ENCODE measurements at places on chromosomes 1 and 21.

- no peak for DNase-seq
These were observed 244.4 kb downstream of the AKT3 start for GRCh38 chr1:243605604-243606003.

- no peak for DNase-seq
These were observed 18.8 kb upstream of the ZNF281 start for GRCh38 chr1:200428482-200429205.

- DNase-seq, result no peak
These were observed 173.3 kb upstream of the FOXD3 start for GRCh38 chr1:63148825-63149645.

DNA sequence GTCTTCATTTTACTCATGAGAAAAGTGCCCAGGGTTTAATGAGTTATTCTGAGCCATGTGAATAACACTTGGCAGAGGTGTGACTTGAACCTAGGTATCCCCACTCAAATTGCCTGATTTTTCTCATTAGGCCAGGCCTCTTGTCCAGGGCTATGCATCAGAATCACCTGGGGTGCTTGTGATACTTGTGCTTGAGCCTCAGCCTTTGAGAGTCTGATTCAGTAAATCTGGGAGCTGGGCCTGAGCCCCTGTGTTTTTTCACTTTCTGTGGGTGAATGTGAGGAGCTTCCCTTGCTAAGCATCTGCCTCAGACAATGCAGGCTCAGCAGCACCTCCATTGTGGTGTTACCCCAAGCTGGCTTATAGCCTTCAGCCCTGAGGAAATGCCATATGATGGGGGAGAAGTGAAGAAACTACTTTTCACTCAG is 127.1 kb downstream of the S1PR1 start:
- no peak for DNase-seq

DNA sequence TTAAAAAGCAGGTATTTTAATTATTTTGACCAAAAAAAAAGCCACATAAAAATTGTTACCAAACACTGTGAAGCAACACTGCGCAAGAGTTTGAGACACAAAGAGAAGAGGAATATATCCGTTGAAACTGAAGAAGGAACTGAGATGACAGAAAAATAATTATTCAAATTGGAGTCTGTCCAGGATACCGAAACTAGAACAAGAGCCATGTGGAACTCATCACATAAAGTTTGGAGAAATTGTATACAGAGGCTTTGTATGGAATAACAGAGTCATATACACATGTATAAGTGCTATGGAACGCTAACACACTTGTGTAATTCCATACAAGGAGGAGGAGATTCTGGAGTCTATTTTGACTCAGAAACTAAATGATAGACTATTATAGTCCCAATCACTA is 675.1 kb upstream of the ADGRL2 start:
- DNase-seq, result no peak

DNA sequence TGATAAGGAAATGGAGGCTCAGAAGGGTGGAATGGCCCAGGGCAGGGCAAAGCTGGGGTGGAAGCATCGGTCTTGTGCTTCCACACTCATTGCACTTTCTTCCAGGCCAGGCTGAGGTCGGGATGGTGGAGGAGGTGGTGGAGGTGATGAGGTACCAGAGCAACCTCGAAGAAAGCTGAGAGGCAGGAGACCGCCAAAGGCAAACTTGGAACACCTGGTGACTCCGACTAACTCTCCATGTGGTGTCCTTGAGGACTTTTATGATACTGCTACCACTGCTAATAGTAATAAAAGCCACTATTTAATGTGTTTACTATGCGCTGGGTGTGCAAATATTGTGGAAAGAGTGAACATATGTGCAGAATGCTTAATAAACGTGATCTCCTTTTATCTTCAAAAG is 16.9 kb upstream of the BTG2 start:
- DNase-seq, result no peak

DNA sequence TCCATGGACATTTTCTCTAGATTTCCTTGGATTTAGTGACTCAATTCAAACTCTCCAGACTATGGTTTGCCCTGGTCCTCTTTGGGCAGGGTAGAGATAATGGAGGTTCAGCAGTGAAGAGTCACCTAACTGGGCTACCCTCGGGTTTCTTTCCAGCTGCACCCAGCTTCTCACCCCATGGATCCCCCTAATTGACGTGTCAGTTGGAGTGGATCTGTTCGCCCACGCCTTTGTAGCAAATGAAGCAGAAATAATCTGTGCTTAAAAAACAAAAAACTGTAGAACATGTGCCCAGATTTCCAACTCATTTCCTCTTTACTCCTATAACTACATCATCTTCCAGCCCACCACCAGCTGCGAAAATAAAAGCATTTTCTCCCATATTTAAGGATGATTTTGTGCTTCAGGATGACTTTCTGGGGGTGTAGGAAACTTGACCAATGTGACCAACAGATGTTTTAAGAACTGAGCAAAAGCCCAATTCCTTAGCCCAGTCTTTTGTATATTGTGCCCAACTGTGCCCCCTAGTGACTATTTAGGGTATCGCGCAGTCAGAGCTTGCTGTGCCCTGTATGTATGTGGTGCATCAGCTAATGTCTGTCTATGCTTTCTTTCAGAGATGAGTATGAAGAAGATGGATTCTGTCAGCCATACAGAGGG is 66.5 kb upstream of the UBE2U start:
- no peak for DNase-seq

GRCh38 chr1:42674214-42674613 is 8.0 kb upstream of the YBX1 start:
- no peak for DNase-seq

DNA sequence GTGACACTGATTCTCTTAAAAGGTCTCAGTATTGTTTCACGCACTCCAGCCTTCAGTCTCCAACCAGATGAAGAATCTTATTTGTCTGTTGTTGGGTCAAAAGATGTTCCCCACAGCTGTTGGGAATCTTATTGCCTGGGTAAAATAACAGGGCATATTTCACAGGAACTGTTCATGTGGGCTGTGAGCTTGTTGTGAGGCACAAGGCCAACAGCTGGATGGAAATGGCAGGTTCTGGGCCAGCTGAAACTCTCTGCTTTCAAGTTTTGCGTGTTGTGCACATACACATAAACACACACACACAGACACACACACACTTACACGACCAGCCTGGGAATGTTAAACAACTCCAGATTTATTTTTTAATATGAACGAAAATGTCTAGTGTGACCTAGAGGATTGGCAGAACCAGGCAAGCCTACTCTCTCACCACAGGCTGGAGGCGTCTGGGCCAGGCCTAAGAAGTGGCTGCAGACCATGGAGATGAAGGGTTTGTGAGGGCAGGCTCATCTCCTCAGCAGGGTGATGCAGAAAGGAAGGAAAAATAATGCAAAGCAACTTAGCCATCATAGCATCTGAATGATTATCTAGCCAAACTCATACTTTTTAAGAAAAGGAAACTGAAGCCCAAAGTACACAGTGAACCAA is 357.0 kb downstream of the TTLL7 start:
- DNase-seq, result no peak

GRCh38 chr1:168507231-168507630 is 36.6 kb downstream of the XCL2 start:
- DNase-seq, result no peak

- no peak for DNase-seq
These were observed 334.8 kb upstream of the VAMP3 start for GRCh38 chr1:7436056-7437005.

GRCh38 chr21:18832950-18833349 is 429.4 kb upstream of the TMPRSS15 start:
- no peak for DNase-seq
